ENCODE measurements at places on chromosomes 3 and 15.
A peak's percentile ranks its signal among the peaks of the same experiment; 100 is the strongest.

DNA sequence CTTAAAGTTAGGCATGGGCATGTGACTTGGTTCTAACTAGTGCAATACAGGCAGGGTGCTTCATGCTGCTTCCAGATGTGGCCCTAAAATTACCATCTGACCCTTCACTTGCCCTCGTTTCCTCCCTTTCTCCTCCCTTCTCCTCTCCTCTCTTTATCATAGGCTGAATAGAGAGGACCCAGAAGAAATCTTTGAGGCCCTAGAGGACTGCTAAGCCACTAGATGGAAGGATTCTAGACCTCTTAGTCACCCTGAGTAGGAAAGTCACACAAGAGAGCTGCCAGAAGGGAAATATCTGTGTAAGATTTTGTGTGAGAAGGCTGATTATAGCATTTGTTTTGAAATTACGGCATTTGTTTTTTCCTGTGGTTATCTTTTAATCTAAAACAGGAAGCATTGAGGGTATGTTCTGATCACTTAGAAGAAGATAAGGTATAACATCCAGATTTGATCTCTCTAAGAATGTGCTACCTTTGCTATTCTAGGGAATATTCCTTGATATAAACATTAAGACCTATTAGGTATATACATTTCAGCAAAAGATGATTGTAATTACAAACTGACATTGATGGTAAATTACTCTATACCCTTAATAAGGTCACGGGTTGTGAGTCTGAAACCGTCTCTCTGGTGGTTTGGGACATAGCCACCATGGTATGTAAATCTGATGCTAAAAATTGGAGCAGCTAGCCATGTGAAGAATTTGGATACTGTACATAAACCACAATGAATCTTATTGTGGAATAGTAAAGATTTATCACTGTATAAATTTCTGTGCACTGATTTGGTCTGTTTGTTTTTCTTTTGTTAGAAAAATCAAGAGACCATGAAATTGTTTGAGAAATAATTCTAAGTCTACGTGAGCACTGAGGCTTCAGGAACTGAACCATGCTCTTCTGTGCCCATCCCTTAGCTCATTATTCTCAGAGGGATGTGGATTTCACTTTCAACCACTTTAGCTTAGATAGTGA is 84.1 kb downstream of the TP63 start:
- no peak for DNase-seq

- DNase-seq: no peak
Observed at GRCh38 chr3:82957696-82958095, 1196.3 kb upstream of the GBE1 start.

- DNase-seq: no peak
Observed at GRCh38 chr3:171758109-171758508, 52.2 kb downstream of the PLD1 start.

DNA sequence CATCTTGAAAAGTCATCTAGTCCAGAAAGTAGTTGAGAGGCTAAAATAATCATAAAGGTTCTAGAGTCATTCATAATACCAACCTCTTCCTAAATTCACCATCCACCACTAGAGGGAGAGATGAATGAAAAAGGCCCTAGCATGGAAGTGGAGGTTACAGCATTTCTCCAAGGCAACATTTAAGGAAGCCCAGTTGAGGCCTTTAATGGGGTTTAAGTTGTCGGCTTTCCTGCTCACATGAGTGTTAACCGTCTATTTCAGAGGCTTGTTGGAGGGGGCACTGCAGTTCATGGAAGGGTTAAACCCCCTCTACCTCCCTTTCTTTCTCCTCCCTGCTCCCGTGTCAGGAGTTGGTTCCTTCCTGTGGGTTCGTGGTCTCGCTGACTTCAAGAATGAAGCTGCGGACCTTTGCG is 3.8 kb upstream of the SLCO3A1 start:
- peak; percentile 24 for DNase-seq

- no peak for DNase-seq
Observed at GRCh38 chr3:108394016-108394415, 97.7 kb downstream of the HHLA2 start.

DNA sequence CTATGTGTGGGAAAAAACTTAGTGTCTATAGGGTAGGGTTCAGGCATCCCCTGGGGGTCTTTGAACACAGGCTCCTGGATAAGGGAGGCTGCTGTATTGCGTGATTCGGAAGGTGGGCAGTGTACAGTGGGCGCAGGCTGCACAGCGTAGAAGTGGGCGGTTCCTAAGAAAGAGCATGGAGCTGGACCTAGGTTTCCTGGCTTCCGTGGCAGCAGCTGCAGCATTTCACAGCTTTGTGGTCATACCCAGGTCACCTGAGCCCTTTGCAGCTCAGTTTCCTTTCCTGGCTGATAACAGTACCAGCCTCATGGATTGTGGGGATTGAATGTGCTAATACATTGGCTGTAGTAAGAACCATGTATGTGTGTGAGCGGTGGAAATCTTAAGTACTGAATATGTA is 22.2 kb downstream of the CFAP100 start:
- no peak for DNase-seq

DNA sequence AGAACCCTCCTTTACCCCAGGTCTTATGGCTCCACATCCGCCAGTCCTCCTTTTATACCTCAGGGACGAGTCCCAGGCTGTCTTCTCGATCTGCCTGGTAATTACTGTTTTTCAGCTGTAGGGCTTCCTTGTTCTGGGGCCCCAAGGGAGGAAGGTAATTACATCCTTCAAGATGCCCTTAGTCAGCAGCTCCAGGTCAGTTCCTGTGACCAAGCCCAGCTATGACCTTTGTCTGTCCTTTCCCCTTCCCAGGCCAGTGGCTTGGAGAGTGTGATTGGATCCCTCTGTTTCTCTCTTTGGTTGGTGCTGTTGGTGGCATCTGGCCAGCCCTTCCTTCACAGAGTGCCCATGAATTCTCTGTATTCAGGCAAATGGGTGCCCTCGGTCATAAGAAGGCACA is 92.6 kb downstream of the AAGAB start:
- DNase-seq: no peak

- no peak for DNase-seq
Observed at GRCh38 chr3:8380904-8381704, 120.5 kb upstream of the LMCD1 start.

DNA sequence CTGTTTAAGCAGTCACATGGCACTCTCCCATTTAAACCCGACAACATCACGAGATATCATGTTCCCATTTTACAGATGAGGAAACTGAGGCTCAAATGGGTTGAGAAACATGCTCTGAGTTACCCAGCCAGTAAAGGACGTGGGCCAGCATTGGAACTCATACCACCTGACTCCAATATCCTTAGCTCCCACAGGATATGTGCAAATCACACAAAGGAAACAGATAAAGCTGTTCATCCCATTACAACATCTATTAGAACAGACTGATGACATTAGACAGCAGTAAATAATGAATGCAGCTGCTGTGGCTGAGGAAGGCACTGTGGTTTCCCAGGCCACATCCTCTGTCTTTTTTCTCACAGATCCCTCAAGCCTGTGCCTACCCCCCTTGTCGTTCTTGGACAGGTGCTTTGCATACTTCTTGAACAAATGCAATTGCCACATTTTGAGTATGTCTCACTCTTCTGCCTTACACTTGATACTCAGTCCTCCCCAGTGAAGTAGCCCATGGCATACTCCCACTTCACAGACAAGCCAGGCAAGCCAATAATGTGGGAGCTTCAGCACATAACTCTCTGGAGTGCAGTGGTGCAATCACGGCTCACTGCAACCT is 17.7 kb downstream of the FRMD4B start:
- DNase-seq: no peak

GRCh38 chr3:10351013-10351735 is 30.3 kb upstream of the SEC13 start:
- DNase-seq: no peak

GRCh38 chr15:44485880-44486279 is 51.1 kb upstream of the EIF3J start:
- no peak for DNase-seq

GRCh38 chr3:148255981-148256969 is 441.4 kb upstream of the AGTR1 start:
- no peak for DNase-seq

DNA sequence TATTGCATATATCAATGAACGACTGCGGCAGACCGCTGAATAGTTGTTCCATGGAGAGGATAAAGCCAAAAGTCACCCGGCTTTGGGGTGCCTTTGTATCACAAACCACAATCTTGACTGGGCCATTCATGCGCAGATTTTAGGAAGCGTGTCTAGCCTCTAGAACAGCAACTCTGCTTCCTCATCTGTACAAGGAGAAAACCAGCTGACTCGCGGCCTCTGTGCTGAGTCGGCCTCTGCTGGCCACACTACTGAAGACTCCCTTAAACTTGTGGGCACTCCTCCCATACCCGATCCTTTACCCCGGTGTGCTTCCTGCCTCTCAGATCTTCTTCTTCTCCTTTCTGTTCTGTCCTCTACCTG is 872 bp downstream of the DLEC1 start:
- no peak for DNase-seq

- DNase-seq: peak; percentile 13
Observed at GRCh38 chr3:111621535-111621934, 26.4 kb upstream of the ZBED2 start.

GRCh38 chr3:142844339-142844977 is 44.4 kb downstream of the PCOLCE2 start:
- DNase-seq: no peak

DNA sequence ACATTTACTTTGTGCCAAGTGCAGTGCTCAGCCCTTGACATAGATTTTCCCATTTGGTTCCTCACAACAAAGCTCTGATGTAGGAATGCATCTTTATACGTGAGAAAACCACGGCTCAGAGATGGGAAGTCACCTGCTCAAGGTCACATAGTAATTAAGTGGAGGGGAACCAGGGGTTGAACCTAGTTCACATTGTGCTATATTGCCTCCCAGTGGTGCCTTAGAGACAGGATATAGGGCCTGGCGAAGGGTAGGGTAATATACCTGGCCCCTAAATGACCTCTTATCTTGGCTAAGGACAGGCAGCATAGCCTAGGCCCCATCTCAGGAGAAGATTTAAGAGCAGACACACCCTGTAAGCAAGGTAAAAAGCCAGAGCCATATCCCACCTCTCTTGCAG is 71.5 kb downstream of the FOXP1 start:
- DNase-seq: no peak

GRCh38 chr3:149643482-149643798 is 14.4 kb downstream of the WWTR1 start:
- DNase-seq: no peak

DNA sequence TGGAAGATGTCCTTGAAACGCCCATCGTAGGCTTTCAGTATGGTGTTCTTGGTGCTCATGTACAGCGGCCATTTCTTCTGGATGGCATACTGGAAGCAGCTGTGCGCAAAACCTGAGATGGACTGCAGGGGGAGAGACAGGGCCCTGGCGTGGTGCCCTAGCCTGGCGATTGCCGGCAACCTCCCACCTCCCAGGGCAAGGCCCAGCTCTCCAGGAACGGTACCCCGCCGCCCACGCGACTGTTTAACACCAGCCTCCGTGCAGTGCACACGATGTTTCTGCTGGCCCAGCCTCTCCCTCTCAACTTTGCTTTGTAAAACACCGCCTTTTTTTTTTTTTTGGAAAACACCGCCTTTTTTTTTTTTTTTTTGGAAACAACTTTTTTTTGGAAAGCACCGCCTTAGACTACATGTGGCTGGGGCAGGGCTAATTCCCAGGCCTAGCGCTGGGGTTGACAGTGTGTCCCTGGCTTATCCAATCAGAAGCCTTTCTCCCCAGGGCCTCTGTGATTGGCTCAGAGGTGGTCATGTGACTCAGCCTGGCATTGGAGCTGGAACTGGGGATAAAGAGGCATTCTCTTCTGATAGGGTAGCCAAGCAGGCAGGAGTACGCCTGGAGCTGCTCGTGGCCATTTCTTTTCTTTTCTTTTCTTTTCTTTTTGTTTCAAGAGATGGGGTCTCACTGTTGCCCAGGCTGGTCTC is 14.7 kb downstream of the IDH2 start:
- DNase-seq: peak; percentile 52

DNA sequence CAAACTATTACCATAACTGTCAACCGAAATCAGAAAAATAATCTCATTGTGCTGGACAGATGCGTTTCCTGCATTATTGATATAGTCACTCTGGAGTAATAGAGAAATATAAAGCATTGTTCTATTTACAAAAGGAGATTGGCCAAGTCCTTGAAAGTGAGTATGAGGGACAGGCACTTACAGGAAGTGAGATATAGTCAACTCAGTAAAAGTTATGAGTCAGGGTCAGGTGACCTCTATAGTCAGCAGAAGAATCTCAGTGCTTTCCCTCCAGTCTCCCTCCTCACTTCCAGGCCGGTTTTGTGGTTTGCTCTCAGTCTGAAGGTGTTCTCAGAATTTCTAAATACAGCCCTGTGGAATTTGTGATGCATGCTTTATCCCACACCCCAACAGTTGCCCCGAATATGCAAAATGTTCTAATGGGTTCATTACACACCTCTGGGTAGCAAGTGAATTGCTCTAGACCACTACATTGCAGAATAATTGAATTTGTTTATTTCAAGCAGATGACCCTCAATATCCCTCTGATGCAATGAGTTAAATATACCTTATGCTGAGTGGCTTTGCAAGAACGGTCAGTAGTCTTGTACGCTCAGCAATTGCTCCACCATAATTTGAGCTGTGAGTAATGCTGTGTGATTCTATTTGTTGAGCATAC is 787.7 kb downstream of the MCTP2 start:
- DNase-seq: no peak

DNA sequence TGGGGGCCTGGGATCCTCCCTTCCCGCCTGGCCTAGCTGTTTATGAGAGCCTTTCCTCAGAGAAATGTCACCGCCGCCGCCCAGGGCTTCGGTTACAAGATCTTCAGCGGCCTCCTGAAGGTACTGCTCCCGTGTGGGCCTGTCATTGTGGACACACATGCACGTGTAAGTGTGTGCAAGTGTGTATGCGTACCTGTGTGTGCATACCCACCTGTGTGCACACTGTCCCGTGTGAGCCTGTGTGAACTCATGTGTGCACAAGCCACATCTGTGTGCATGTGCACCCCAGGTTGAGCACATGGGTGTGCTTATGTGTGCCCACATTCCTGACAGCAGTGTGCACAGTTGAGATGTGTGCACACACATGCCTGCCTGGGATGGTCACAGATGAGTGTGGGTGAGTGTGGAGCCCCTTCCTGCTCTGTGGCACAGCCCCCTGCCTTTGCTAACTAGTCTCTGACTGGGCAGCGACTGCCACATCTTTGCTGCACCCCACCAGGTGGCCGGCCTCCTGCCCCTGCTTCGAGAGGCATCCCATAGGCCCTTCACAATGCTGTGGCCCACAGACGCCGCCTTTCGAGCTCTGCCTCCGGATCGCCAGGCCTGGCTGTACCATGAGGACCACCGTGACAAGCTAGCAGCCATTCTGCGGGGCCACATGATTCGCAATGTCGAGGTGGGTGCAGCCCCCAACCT is 14.1 kb downstream of the NT5DC2 start:
- DNase-seq: no peak

DNA sequence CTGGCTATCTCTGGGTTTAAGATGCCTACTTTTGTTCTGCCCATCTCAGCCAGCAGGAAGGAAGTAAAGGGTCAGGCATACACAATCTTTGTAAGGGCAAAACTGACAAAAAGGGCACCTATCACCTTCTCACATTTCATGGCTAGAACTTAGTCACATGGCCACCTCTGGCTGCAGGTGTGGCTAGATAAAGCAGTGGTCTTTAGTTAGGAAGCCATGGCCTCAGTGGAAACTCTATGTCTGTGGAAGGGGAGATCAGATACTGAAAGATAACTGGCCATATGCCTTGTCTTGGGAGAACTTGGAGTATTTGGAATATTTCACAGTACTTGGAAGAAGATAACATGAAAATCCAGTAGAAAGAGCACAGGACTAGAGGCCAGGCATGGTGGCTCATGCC is 80.7 kb upstream of the TBL1XR1 start:
- no peak for DNase-seq

GRCh38 chr15:38335116-38335515 is 82.5 kb downstream of the SPRED1 start:
- no peak for DNase-seq
